CD4-positive, alpha-beta memory T cell (primary cell): ENCODE measurements at places on chromosomes 7 and 10.

DNA sequence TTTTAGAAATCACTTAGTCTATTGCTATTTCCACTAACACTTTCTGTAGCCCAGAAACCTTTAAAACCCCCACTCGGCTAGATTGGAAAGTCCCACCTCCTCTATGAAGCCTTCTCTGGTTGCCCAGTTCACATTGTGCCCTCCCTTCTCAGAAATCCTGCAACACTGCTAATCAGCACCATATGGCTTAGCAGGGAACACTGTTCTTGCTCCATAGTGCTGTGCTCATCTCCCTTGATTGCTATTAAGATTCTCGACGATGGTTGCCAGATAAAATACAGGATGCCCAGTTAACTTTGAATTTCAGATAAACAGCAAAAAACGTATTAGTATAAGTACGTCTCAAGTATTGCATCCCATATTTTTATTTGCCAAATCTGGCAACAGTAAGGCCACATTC, 40.1 kb upstream of the XPNPEP1 start:
- DNase-seq: no peak

GRCh38 chr7:116236020-116236630, 25.8 kb downstream of the TES start:
- peak; percentile 64 for DNase-seq

DNA sequence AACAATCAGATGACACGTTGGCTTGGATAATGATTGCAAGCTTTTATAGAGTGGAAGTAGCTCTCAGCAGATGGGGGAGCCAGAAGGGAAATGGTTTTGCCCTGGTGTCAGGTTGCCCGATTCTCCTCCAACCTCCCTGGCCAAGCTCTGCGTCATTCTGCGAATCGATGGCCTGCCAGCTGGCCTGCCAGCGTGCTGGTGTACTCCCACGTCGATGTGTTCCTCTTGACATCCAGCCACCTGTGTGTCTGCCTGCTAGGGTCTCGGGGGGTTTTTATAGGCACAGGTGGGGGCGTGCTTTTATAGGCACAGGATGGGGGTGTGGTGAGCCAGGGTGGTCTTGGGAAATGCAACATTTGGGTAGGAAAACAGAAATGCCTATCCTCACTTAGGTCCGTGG, 4.6 kb downstream of the NET1 start:
- no peak for DNase-seq

- DNase-seq: no peak
These were observed 93.1 kb upstream of the EFCAB10 start for GRCh38 chr7:105674200-105674920.

DNA sequence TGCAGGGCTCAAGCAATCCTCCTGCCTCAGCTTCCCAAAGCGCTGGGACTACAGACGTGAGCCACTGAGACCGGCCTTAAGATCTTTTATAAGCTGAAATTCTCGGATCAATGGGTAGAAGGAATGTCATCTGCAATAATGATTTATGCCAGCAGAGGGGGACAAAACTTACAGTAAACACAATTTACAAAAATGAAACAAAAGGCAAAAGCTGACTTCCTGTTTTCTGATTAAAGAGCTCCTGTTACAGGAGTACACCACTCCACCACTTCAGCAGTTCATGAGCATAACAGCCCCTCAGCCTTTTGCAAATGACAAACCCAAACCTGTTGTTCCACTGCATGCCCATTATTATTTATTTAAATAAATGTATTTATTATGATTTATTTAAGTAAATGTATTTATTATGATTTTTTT, 88.5 kb upstream of the ATP6V0A4 start:
- peak; percentile 53 for DNase-seq
